ENCODE measurements at places on chromosomes 7 and 10.
A peak's percentile ranks its signal among the peaks of the same experiment; 100 is the strongest.

DNA sequence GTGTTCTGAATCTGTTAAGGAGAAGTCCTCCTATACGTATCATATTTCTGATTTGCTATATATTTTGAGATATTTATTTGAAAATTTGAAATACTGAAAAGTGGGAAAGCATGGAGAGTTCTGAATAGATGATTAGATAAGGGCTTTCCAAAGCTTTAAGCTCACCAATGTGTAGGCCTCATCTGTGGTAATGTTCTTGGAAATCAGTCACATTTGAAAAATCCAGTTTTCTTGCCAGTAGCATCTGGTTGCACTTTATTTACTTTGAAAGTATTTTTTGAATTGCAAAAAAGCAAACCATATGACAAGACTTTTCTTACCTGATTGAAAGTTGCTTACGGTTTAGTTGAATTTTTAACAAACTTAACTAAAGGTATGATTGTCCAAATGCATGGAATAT, 21.7 kb downstream of the ADD3 start:
- no peak for DNase-seq

- no peak for DNase-seq
These were observed 314.5 kb downstream of the CAMK1D start for GRCh38 chr10:12663863-12664262.

DNA sequence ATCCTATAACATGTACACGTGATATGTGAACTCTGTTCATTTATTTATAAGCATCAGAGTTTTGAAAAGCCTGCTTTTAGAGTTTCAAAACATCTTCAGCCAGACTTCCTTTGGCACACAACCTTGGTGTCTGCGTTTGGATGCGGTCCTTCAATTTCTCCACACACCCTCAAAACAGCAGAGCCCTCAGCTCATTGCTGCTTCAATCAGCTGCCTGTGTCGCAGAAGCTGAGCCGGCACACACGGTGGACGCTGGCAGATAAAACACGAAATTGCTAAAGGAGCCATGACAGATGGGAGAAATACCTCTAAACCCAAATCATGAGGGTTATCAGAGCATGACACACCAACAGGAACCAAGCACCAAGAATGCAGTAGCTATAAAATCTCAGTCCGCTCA, 396.4 kb upstream of the AKR1E2 start:
- DNase-seq, result no peak

- peak; percentile 99 for DNase-seq
These were observed at the start of gene KAT6B for GRCh38 chr10:74826142-74827044. Gene KAT6B (plus strand): TSS chr10:74826600. CDS start chr10:74842858, 16,258 bp downstream.

DNA sequence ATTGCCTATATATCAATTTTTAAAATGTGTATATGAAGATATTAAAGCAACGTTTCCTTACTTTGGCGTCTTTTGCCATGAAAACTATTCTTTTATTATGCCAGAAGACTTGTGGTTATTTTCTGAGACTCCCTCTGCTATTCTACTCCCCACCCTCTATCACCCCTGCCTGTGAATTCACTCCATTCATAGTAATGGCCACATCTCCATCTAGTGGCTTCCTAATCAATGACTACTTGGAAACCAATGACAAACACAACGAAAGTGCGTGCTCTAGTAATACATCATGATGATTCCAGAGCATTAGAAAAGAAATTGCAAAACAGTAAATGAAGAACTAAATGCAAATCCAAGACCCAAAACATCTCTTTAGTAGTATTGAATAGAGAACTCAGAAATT, 186.7 kb upstream of the HGF start:
- no peak for DNase-seq

DNA sequence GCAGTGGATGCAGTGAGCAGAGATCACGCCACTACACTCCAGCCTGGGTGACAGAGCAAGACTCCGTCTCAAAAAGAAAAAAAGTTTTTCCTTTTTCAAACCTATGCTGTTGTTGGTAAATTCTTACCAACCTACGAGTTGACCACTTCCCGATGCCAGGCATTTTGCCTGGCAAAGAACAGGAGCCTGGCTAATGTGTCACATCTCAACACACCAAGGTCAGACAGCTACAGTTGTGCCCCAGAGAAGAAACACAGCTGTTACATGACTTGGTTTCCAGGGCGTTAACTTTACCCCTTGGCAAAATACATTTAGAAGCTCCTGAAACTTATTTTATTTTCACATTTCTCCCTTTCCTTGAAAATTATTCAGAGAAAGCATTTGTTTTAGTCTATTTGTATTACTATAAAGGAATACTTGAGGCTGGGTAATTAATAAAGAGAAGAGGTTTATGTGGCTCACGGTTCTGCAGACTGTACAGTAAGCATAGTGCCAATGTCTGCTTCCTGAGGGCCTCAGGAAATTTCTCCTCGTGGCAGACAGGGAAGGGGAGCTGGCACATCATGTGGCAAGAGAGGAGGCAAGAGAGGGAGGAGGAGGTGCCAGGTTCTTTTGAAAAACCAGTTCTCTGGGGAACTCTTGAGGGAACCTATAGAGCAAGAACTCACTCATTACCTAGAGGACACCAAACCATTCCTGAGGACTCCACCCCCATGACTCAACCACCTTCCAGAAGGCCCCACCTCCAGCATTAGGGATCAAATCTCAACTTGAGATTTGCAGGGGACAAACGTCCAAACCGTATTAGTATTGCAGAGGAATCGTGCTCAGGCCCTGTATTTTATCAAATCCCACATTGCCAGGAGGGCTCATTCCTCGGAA, 83.3 kb downstream of the PAXIP1 start:
- no peak for DNase-seq

DNA sequence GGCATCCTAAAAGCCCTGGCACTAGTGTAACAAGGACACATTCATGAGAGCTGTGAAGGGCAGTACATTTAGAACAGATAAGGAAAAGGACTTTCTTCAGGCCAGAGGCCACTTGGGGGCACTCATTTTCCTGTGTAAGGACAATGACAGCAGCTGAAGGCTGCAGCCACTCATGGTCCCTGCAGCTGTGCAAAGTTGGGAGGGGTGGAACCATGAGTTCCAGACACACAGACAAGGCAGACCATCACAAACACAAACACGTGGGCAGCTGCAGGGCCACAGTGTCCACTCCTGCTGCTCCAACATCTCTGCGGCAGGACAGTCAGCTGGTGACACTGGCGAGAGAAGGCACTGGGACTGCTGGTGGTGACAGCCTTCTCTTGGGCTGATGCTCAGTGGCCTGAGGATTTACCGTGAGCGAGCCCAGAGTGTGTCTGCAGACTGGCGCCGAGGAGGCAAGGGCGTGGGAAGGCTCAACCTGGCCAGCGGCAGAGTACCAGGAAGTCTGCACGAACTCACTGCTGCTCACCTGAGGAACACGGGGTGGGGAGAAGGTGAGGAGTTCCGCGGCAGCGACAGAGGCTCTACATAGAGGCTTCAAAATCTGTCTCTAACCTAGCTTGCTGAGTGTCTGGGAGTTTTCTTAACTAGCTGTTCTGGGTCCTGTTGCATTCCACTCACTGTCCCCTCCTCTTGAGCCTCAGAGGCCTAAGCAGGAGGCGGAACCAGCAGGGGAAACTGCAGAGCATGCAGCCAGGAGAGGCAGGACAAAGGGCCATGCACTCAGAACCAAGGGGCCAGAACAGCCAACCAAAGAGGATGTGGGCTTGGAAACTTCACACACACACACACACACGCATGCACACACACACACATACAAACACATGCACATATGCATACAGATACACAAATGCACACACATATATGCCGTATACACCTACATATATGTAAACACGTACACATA, 76.5 kb upstream of the DDC start:
- no peak for DNase-seq

DNA sequence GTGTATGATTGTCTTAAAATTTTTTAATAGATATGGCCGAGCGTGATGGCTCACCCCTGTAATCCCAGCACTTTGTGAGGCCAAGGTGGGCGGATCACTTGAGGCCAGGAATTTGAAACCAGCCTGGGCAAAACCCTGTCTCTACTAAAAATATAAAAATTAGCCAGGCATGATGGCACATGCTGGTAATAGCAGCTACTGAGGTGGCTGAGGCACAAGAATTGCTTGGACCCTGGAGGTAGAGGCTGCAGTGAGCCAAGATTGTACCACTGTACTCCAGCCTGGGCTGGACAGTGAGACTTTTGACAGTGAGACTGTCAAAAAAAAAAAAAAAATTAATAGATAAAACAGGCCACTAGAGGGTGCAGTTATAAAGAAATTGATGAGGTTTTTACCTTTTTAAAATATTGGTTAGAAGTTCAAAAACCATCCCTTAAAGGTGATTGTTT, 20.5 kb downstream of the NOM1 start:
- DNase-seq, result no peak

GRCh38 chr7:25617214-25617613, 388.9 kb upstream of the NPVF start:
- DNase-seq, result no peak

- DNase-seq, result no peak
These were observed 31.7 kb downstream of the MAGI2 start for GRCh38 chr7:79421751-79422150.

DNA sequence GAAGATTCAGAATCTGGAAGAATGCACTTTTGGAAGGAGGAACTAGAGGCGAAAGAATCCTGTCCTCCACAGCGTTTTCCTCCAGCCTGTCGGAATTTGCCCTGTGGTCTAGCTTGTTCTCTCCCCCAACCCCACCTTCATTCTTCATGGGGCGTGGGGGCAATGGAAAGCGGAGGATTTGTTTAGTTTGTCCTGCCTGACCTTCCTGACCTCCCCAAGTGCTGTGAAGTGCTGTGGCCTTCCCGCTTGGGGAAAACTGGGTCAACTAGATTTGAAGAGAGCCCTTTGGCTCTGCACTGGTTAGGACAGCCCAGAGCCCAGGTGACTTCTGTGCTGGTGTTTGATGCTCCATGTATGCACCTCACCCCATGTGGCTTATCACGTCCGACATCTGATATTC, 49.1 kb downstream of the GATA3 start:
- no peak for DNase-seq

GRCh38 chr10:124559372-124560132, 97.9 kb downstream of the LHPP start:
- DNase-seq, result no peak

GRCh38 chr7:92557808-92558362, 29.3 kb downstream of the RBM48 start:
- DNase-seq, result no peak

DNA sequence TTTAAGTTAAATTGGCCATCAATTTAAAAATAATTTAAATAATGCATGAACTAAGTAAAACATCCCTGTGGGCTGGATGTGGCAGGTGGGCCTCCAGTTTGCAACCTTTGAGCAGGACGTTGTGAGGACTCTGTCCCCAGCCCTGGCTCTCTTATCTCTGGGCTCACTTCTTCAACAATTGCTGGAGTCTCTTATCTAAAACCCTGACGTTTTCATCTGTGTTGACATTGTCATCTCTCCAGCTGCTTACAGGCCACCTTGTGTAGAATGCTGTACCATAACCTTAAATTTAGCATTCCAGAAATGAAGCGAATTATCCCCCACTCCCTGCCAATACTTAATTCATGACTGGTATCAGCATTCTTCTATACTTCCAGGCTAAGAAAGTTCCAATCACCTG, 3.2 kb upstream of the KIF5B start:
- DNase-seq, result no peak

- no peak for DNase-seq
These were observed 1.5 kb upstream of the WDR37 start for GRCh38 chr10:1054684-1055083.

DNA sequence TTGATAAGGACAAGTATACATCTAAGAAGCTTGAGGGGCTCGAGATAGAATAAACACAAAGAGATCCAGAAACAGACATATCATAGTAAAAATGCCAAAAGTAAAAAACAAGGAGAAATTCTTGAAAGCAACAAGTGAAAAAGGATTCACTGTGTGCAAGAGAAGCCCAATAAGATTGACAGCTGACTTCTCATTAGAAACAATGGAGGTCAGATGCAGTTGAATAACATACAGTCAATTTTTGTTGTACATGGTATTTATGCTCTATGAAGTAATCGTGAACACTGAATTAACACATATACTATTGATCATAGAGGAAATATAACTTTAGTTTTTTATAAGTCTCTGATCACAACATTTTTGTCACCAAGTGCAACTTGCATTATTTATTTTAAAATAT, 982.8 kb upstream of the SORCS1 start:
- no peak for DNase-seq

DNA sequence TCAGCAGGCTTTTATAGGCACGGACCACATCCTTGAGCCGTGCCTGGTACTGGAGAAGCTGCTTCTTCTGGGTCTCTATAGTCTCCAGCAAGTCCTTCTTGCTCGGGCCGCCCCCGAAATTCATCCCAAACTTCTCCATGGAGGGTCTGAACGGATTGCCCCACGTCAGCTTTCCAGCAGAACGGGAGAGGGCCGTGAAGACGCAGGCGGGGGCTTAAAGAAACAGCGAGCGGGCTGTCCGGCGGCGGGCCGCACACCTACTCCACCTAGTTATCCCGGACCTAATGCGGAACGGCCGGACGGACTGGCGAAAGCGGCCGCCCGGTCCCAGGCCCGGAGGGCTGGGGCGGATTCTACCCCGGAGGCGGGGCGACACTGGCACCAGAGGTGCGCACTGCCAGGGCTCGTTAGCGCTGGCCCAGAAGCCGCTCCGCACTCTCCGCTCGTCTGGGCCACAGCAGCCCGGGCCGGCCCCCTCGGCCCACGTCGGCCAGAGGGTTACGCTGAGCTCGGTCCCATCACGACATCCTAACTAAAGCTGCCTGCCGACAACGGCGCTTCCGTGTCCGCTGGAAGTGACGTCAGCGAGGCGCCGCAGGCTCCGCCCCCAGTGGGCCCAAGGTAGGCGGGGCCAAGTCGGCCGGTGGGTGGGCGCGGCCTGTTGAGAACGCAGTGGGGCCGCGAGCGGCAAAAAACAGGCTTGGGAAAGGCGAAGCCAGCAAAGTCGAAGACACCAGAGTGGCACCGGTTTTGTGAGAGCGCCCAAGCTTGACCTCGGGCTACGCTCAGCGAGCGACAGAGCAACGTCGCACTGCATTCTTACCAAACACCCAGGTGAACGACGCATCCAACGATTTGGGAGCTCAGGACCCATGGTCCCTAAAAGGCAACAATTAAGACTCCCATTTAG, at the start of gene GCC1:
Gene GCC1, minus strand, starts transcription at position 553 of the 910 bp plus-strand sequence. Its CDS starts 414 bp downstream, at position 139.
- DNase-seq, result peak; percentile 95

GRCh38 chr7:68381731-68382130, 1216.5 kb upstream of the AUTS2 start:
- DNase-seq, result no peak

DNA sequence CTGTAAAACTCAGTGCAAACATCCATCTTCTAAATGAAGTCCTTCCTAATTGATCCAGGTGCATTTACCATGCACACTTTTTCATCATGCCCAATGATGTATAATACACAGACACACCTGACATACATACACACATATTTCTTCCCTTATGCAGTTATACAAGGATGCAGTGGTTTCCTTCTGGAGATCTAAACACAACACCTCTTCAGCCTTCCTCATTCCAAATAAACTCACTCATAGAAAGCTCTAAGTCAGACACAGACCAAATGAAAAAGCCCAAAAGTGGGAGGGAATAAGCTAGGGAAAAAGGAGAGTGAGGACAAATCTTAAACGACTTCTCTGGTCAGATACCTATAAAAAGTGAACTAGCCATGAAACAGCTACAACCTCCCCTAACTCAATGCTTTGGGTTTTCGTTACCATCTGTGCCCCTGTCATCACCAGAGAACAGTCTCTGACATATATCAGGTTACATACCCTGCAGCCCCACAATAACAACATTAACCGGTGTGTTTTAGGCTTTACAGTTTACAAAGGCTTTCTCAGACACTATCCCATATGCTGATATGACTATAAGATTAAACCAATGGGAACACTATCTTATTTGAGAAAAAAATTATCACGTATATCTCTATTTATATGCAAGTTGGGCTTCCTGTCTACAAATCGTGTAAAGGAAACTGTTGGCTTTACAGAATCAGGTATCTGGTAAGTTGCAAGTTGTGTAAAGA, 675.2 kb downstream of the PHTF2 start:
- DNase-seq, result no peak

Data from activated T-cell treated with anti-CD3 and anti-CD28 coated beads for 1 hour (primary cell).